ENCODE measurements at places on chromosomes 12 and 14.

- no peak for DNase-seq
These were observed 5.4 kb upstream of the RIC8B start for GRCh38 chr12:106769078-106769477.

- no peak for DNase-seq
These were observed 28.8 kb upstream of the LMO3 start for GRCh38 chr12:16634786-16635185.

DNA sequence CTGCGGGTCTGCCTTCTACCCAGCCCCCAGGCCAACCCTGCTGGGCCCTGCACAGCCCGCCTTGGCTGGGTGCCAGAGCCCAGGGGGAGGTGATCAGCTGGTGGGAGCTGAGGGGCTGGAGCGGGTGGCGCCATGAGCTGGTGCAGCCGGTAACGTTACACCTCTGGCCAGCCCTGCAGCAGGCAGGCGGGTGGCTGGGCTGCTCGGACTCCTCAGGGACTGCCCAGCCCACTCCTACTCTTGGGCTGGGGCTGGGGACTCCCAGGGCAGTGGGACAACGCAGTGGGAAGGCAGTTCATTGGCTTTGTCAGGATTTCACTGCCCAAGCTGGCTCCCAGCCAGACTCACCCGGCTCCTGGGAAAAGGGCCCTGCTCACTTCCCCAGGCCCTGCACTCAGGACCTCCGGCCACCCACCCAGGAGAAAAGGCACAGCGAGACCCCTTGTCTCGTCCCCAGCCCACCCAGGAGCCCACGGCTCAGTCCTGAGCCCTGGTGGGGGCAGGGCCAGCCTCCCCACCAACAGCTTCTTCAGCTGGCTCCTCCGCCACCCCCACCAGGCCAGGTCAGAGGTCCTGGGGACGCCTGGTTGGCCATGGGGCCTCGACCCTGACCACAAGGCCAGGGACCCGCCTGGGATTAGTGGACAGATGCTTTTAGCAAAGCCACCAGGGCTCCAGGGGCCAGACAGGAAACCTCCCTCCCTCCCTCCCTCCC lies 1.0 kb downstream of the PGF start:
- no peak for DNase-seq

DNA sequence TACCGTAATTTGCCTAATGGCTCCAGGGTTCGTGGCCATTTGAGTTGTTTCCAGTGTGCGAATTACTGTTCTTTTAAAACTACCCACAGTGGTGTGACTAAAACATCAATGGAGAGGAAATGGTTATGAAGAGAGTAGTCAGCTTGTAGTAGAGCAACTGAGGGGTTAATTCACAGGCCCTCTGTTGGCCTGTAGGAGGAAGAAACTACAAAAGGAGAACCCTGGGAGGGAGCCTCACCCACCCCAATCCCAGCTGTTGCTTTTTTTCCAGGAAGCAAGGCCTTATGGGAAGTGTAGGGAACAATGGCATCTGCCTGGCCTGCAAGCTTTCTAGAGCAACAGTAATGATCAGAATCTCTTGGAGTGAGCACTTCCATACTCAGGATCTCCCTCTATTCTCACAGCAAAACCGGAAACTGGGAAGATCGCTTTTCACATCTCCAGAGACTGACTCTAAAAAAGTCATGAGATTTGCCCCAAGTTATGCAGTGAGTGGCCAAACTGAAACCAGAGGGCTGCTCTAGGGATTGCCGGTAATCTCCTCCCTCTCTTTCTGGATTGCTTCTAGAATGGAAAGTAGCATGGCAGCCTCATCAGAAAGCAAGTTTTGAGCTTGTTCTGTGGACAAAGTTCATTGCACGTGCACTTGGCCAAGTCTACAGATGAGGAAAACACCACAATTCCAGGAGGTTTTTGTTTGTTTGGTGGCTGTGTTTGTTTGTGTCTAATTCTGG lies 125.3 kb upstream of the PWP1 start:
- DNase-seq = no peak

DNA sequence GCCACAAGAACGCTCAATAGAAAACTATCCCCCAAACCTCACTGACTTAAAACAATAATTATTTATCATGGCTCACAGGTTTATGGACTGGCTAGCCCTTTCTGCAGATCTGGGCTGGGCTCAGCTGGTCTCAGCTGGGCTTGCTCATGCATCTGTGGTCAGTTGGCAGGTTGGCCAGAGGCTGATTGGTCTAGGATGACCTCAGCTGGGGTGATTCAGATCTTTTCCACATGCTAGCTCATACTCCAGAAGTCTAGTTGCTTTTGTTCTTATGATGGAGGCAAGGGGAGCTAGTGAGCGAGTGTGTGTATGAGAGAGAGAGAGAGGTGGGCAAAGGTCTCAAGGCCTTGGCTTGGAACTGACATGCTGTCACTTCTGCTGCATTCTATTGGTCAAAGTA lies 181.2 kb upstream of the NRXN3 start:
- no peak for DNase-seq

DNA sequence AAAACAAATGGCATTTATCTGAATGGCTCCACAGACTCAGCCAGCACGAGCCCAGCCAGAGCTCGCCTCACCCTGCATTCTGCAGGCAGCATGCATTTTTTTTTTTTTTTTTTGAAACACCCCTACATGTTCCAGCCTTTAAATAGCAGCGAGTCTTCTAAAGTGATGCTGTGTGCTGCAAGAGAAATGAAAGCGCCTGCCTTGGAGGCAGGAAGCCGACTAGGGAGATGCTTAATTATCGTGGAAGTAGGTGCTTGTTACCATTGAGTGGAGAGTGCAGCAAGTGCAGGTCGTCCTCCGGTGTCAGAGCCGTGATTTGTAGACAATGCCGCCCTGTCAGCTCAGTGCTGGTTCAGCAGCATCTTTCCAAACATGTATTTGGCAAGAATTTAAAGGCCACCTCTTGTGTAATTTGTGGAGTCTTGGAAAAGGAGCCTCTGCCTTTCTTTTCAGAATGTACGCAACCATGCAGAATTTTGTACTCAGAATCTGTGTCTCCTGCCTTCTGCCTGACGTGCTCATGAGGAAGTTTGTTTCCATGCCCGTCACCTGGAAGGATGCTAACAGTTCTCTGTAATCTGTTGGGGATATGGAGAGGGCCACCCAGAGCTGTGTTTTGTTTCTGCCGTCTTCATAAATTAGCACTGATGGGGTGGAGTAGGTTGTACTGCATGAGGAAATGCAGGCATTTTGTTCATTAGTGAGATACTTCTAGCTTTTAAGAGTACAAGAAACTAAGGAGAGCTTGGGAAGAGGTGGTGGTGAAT lies 345.9 kb upstream of the RGS6 start:
- no peak for DNase-seq

DNA sequence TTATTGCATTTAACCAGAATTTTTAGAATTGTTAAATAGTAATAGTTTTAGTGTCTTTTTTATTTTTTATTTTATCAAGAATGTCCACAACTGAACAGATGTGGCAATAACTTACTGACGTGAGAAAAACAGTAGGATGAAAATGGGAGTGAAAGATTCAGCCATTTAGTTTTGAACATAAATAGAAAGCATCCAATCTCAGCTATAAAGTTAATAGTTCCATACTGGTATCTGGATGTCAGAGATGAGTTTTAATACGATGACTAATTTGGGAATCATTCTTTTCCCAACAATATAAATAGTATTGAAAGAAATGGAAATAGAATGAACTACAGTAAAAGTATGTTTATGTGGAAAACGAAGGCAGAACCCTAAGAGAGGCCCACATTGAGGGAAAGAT lies 159.4 kb downstream of the EPS8 start:
- no peak for DNase-seq

GRCh38 chr12:132471011-132471857 lies 18.7 kb upstream of the FBRSL1 start:
- no peak for DNase-seq

- DNase-seq = no peak
These were observed 21.7 kb downstream of the STYK1 start for GRCh38 chr12:10652192-10652591.

GRCh38 chr14:74856366-74856765 lies 19.6 kb downstream of the PROX2 start:
- no peak for DNase-seq

- no peak for DNase-seq
These were observed 246.2 kb downstream of the MSRB3 start for GRCh38 chr12:65524666-65525065.

DNA sequence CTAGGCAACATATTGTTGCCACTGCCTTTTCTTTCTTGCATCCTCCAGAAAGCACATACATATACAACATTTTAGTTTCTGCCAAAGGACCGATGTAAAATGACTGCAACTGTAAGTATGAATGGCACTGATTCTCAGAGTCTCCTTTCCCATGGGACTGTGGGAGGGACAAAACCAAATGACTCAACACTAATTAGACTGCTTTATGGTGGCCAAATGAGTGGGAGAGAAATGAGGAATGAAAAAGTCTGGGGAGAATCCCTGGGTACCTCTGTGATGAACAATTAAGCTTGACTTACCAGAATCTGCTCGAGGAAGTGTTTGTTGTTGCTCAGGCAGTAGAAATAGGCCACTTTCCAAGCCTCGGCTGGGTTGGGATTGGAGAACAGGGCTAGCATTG lies 10.1 kb downstream of the ZFYVE26 start:
- no peak for DNase-seq

DNA sequence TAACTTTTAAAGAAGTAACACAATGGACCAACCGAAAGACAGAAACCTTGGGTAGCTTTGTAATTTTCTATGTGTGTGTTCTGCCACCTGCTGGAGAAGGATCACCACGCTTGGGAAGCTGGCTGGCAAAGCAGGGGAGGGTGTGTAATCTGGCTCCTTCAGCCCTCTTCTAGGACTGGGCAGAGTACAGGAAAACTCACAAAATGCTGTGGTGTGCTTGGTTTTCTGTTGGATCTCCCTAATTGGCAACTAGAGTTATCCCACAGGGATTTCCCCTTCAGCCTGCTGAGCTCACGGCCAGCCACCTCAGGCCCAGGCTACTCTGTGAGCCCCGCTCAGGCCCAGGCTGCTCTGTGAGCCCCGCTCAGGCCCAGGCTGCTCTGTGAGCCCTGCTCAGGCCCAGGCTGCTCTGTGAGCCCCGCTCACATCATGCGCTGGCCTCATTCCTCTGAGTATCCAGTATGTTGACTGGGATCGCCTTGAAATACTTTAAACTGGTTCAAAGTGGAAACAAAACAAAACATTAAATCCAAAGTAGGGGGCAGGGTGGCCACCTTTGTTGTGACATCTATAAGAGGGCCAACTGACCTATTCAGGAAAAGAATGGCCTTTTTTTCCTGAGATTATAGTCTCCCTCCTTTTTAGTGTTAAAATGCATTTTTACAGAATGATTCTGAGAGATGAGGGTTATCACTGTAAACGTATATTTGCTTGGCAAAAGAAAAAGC lies 52.0 kb upstream of the RNU6-8 start:
- DNase-seq = peak; percentile 52

DNA sequence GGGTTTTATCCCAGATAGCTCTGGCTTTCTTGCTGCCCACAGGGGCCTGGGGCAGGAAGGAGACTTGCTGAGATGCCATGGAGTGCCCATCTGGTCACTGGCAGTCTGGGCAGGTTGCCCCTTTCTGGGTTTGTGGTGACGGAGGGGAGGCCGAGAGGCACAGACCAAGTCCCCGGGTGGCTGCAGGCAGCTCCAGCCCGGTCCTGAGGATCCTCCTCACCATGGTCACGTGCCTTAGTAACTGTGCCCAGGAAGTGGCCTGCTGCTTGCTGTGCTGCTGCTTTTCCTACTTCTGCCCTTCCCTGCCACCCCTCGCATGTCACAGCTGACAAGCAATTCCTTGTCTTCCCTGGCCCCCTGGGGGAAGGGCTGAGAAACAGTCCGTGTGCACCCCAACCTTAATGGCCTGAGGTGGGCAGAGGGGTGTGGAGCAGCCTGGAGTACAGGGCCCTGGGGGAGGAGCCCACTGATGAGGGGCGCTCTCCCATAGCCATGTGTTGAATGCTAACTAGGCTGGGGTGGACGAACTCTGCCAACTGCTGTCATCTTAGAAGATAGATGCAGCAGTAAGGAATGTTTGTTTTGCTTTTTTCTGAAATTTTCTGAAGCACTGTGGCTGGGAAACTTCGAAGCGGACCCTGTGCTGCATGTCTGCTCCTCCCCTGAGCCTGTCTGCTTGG lies 54.9 kb upstream of the SRSF5 start:
- DNase-seq = no peak

DNA sequence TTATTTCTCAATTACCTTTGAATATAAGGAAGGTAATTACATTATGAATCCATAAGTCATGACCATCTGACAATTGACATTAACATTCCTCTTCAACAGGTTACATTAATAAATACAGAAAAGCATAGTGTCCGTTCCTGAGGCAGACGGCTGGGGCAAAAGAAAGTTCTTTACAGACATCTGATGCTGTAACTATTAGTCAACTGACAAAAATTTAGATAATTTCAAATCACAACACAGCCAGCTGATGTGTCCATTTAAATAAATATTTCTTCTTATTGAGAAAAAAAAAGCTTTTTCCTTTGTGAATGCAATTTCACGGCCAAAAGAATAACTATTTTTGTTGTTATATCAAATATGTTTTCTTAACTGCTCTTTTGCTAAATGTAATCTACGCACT lies 9.2 kb upstream of the PYROXD1 start:
- DNase-seq = no peak

DNA sequence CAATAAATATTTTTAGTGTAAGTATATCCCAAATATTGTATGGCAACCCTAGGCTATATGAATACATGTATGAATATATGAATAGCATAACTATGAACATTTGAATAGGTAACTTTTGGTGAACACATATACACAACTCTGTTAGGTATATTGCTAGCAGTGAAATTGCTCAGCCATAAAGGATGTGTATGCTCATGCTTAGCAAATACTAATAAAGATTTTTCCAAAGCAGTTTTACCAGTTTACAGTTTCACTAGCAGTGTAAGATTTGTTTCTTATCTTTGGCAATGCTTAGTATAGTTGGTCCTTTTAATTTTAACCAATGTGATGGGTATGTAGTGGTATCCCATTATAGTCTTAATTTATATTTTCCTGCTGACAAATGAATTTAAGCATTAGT lies 5.3 kb upstream of the DAAM1 start:
- DNase-seq = no peak

DNA sequence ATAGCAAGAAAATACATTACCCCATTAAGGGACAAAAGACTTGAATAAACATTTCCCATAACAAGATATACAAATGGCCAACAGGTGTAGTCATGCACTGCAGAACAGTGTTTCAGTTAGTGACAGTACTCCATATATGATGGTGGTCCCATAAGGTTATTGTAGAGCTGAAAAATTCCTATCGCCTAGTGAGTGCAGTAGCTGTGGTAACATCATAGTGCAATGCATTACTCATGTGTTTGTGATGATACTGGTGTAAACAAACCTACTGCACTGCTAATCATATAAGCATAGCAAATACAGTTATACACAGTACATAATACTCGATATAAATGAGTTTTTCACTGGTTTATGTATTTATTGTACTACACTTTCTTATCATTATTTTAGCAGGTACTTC lies 168.7 kb downstream of the C12orf75 start:
- no peak for DNase-seq

DNA sequence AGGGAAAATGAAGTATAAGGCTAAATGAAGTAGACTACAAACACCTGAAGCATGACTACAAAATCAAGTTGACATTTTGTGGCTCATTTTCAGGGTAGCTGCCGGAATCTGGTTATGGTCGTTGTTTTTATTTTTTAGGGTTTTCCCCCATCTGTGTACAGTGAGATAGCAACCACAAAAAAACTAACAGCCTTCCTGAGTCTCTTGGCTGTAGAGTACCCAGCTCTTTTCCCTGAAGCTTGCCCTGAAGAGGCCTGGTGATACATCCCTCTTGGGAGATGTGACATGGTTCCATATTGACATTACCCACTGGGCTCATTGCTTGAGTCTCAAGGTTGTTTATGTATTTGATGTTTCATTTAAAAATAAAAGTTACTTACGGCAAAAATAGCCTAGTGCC lies 424.0 kb downstream of the ZFP36L1 start:
- DNase-seq = no peak

All from stimulated activated CD4-positive, alpha-beta T cell treated with anti-CD3 and anti-CD28 coated beads, Interleukin-4, amount 100 ng/mL, for 24 hours (primary cell).